ENCODE measurements at places on chromosomes 5 and 9. TPM values are rescaled to one million over a fixed set of nuclear protein-coding genes. Genes with fewer than 3 reads are reported as not detected.

SLC36A3 gene
- total RNA-seq = not detected

ADAMTS16 gene
- 0.09 TPM for total RNA-seq

LCN1 gene
- total RNA-seq = not detected

HAND1 gene
- not detected for total RNA-seq

HTR1A gene
- not detected for total RNA-seq

TLR4 gene
- total RNA-seq = 0.08 TPM

WDR31 gene
- total RNA-seq = 1.2 TPM

SPINK1 gene
- total RNA-seq = 8.8 TPM

MYMK gene
- not detected for total RNA-seq

PCDHGB2 gene
- 0.62 TPM for total RNA-seq

All from T-cell (primary cell).